NAMALWA (cell line): ENCODE measurements at places on chromosomes 1 and 21.

DNA sequence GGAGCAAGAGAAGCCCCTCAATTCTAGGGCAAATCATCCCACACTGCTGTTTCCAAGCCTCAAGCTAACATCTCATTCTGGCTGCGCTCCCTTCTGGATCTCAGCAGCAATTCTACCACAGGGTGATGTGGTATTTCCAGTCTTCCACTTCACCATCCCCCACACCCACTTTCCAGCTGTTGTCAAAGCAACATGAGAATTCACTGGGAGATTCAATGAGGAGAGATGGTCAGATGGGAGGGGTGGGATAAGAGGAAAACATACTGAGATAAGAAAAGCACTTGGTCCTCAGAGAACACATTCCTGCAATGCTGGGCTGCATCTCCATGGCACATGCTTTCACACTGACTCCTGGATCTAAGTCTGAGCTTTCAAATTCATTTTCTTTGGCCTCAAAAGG lies 47.3 kb upstream of the LRRC52 start:
- DNase-seq = no peak

- DNase-seq = no peak
Observed at GRCh38 chr21:25054689-25055088, 552.6 kb downstream of the MRPL39 start.

- DNase-seq = no peak
Observed at GRCh38 chr1:93552741-93553455, 105.0 kb downstream of the FNBP1L start.

- DNase-seq = peak; percentile 83
Observed at GRCh38 chr1:42931911-42932422, 26.7 kb downstream of the SLC2A1 start.

- no peak for DNase-seq
Observed at GRCh38 chr1:31295874-31296485, 608 bp downstream of the SNRNP40 start.
